ENCODE measurements at places on chromosomes 16 and 17.

DNA sequence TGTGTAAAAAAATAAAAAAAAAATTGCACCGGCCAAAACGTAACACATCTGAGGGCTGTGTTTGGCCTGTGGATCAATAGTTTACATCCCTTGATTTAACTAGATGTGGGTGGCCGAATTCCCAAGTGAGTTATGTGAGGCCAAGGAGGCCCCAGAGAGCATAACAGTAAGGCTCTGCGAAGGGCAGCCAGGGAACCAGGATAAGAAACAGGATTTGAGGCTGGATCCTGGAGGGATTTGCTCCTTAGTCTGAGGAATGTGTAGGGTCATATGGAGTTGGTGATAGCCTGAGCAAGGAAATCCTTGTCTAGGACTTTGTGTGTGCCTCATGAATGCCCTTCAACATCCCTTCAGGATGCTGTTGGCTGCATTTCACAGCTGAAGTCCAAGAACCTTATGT is 2.0 kb downstream of the PHKG2 start:
- DNase-seq, result no peak

- no peak for DNase-seq
Measured at GRCh38 chr16:23160082-23160481, 10.8 kb upstream of the USP31 start.

DNA sequence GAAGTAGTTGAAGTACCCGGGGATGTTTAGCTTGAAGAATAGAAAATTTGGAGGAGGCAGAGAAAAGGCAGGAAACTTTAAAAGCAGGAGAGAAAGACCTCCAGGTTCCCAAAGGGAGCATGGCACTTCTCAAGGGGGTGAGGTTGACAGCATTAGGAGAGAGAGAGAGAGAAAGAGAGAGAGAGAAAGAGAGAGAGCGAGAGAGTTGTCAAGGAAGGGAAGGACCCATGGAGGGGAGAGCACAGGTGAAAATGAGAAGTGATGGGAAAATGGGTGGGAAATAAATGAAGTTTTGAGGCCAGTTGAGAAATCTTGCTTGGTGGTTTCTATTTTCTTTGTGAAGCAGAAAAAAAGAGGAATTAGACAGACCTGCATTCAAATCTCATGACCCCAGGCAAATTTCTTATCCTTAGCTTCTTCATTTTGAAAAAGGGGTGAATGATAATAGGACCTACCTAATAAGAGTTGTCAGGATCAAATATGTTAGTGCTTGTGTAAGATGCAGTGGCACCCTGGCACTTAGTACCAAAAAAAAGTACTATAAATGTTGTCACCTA is 24.0 kb downstream of the PRKCB start:
- no peak for DNase-seq

DNA sequence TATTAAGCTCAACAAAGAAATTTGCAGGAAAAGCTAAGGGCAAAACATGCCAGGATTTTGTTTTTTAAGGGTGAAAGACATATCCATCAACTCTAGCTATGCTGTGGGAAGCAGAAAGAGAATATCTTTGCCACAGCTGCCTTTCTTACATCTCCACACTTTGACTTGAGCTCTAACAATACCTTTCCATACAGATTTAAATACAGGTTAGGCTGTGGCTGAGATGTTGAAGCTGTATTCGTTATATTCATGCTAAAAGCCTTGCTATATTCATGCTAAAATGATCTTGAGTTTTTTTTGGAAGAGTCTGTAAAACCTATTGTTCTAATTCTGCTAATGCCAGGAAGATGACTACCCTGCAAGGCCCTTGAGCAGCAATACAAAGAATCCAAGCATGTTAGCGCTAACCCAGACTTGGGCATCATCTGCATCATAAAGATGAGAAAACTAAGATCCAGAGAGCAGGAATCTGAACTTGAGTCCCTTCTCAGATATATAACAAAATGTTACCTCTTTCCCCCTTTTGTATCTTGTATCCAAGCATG is 204.8 kb upstream of the C17orf78 start:
- DNase-seq, result no peak

GRCh38 chr17:76969598-76970172 is 101.5 kb downstream of the MGAT5B start:
- DNase-seq, result no peak

- DNase-seq, result no peak
Measured at GRCh38 chr16:55146966-55147365, 177.0 kb upstream of the IRX6 start.

DNA sequence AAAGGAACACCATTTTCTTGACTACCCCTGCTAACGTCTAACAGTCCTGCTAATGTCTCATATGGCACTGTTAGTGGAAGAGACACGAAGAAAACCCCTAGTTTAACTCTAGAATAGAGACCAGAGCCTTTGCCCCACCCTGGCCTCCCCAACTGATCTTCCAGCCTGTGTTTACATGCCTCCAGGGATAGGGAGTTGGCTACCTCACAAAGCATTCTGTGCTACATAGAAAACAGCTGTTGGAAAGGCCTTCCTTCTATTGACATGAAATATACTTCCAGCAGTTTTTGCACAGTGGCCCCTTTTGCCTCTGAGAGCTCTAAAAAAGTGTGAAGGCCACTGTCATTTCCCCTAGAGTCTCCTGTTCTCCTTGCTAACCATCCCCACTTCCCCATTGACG is 73.1 kb downstream of the ASIC2 start:
- no peak for DNase-seq
